CD8-positive, alpha-beta memory T cell (primary cell): ENCODE measurements at places on chromosomes 2 and 18. TPM values are rescaled to one million over a fixed set of nuclear protein-coding genes. Genes with fewer than 3 reads are reported as not detected.

SPP2 gene
- total RNA-seq, result not detected

KCNS3 gene
- total RNA-seq, result not detected

SLC9A4 gene
- total RNA-seq, result not detected

C2orf78 gene
- not detected for total RNA-seq

NT5DC4 gene
- total RNA-seq, result not detected

SLC5A7 gene
- total RNA-seq, result not detected

TUBA4B gene
- not detected for total RNA-seq

CNDP1 gene
- total RNA-seq, result not detected

STPG4 gene
- not detected for total RNA-seq

DNA sequence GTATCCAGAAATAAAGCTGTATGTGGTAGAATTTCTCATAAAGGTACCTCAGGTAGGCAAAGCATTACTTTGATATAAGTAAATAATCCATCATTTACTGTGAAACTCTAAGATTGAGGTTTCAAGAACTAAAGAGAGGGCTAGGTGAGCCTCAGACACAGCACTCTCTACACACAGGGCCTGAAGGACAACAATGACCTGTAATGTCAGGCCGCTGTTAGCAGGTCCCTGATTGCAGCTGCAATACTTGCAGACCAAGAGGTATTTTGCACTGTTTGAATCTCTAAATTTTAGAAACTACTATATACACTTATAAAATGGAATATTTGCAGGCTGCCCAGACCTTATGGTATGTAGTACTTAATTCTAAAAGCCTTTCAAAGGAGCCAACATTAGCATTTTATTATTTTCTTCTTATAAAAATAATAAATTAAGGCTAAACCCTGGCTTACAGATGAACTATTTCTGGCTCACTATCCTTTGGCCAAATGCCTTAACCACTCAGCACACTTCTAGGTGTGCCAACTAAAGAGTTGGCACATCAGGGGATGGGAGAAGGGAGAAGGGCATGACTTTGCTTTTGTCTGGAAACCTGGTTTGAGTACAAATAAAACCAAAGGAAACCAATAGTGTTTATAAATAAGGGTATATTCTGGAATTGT, 66.7 kb upstream of the SLC39A10 start:
- DNase-seq, result no peak

- no peak for DNase-seq
Measured at GRCh38 chr2:8572712-8573233, 109.1 kb upstream of the ID2 start.

DNA sequence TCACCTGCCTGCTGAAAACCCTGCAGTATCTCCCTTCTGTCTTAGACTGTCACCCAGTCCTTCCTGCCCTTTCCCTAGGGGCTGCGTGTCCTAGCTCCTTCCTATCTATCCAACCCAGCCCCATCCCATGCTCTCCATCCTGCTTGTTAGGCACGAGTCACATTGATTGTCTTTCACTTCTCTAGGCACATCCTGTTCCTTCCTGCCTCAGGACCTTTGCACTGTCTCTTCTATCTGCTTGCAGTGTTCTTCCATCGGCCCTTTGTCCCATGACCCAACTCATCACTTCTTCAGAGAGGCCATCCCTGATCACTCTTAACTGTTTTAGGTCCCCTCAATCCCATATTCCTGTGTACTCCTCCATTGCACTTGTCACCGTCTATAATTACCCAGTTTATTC, 50.4 kb downstream of the MERTK start:
- DNase-seq, result no peak

DNA sequence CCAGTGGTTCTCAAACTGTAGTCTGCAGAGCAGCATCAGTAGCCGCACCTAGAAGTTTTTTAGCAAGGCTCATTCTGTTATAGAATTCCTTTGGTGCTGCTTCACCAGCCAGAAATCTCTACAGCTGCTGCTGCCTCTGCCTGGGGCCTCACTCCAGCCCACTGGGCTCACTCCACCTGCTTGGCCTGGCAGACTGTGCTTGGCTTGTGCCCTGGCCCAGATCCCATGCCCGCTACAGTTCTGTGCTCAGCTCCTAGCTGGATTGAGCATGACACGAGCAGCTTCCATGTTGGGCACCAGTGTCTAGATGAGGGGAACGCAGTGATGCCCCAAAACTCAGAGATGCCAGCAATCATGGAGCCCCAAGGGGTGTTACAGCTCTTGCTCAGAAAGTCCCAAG, 22.6 kb downstream of the MAPK4 start:
- no peak for DNase-seq

GRCh38 chr2:108182489-108182888, 57.3 kb upstream of the SULT1C3 start:
- DNase-seq, result no peak

DNA sequence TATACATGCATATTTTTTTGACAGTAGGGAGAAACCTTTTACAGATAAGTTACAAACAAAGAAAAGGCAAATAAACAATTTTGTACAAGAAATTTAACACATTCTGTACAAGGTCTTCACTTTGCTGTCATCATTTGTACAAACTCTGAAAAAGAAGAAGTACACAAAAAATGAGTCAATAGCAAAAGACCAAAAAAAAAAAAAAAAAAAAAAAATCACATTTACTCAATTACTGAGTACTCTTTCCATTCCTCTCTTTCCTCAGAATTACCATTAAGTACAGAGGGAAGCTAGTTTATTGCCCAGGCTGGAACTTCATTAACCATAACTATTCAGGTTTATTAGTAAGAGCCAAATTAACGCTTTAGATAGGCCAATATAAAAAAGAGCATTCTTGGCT, 5.6 kb upstream of the STPG4 start:
- no peak for DNase-seq

DNA sequence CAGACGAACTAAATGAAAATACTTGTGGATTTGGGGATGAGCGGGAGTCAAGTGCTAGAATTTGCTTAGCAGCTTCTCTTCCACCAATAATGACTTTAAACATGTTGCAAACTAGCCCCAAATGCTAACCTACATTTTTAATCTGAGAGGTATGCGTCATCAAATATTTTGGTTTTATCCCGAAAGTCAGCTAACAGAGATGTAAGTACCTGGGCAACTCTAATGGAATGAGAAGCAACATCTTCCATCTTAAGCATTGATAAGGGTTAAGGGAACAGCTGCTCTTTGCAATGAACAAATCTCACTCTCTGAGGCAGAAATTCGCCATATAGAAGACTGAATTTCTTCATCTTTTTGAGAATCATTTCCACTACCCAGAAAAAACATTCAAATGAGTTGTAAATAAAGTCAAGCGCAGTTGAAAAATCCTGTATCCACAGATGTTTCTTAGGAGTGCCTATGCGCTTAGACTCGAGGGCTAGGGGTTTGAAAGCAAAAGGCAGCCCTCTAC, 926 bp upstream of the YPEL5 start:
- no peak for DNase-seq

DNA sequence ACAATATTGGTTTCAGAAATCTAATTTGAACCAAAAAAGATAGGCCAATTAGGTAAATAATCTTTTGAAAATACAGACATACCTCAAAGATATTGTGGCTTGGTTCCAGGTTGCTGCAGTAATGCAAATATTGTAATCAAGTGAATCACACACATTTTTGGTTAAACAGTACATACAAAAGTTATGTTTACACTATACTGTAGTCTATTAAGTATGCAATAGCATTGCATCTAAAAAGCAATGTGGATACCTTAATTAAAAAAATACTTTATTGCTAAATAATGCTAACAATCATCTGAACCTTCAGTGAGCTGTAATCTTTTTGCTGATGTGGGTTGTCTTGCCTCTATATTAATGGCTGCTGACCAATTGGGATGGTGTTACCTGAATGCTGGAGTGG, 67.3 kb downstream of the KYNU start:
- no peak for DNase-seq

DNA sequence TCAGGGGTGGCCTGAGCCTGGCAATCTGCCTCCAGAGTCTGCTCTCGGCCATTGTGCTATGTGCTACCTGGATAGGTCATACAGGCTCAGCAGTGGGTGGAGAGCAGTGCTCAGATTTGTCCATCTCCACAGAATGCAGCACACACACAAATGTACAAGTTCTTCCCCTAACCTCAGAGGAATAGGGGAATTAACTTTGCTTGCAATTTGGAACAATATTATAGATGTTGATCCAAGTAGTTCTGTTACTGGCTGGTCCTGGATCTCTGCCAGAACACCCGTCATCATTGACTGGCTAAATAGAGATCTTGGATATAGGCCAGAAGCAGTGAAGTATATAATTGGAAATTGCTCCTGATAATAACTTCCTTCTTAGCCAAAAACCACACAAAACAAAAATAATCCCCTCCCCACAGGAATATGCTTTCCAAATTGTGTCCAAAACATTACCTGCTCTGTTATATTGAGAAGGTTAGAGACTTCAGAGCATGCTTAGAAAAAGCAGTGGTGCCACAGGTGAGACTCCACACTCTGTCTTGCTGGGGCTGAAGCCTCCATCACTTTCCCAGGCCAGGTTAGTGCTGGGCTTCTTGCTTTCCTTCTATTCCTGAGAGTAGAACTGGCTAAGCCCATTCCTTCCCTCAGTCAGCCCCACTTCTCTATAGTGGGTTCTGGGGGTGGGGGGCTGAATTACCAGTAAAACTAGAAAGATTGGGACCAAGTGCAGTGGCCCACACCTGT, 38.8 kb downstream of the NCAPH start:
- no peak for DNase-seq

DNA sequence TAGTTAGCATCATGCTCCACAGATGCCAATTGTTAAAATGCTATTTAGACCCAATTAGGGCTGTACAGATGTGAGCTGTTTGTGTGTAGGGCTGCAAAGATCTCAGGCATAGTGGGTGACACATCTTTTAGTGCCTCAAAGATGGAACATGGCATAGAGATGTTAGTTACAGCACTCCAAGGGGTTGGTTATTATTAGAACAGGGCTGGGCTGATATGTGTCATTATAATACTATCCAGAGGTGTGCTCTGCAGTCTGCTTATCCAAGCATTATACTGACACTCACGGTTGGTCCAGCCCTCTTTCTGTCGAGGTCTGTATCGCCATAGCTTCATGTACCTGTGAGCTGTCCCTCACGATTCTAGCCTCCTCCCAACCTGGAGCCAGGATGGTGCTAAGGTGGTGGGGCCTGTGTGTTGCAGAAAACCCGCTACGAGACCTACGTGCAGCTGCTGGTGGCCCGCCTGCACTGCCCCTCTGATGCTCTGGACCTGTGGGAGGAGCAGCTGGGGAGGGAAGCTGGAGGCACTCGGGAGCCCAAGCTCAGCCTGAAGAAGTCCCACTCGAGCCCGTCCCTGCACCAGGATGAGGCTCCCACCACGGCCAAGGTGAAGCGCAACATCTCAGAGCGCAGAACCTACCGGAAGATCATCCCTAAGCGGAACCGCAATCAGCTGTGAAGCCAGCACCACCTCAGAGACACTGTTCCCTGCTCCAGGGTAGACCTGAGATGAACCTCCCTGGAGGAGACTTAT, 27.1 kb downstream of the PSD4 start:
- no peak for DNase-seq

DNA sequence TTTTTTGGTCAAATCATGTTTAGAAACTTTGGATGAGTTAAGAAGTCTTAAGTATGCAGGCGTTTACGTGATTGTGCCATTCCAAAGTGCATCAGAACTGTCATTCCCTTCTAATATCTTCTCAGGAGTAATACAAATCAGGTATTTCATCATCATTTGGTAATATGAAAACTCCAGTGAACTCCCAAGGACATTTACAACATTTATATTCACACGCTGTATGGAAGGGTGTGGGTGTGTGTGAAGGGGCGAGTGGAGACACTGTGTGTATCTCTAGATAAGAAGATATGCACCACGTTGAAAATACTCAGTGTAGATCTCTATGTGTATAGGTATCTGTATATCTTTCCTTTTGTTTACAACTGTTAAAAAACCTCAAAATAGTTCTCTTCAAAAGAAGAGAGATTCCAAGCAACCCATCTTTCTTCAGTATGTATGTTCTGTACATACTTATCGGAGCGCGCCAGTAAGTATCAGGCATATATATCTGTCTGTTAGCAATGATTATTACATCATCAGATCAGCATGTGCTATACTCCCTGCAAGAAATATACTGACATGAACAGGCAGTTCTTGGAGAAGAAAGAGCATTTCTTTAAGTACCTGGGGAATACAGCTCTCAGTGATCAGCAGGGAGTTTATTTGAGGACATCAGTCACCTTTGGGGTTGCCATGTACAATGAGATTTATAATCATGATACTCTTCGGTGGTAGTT, 29.3 kb downstream of the COX7A2L start:
- DNase-seq, result no peak

DNA sequence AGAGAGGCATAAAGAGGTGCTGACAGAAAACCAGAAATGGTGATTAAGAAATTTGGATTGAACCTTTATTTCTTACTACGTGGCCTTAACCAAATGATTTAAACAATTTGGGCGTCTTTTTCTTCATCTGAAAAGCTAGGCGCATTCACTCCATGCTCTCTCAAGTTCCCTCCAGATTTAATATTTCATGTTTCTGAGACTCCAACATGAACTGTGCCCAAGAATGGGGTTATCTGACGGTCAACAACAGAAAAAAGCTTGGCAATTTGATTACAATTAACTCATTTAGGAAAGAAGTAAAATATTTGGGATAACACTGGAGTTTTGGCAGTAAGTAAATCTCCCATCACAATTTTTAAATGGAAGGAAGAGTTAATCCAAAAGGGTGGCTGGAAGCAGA, 345.4 kb downstream of the ARHGAP15 start:
- DNase-seq, result no peak

GRCh38 chr18:26875040-26875654, 9.6 kb upstream of the AQP4 start:
- DNase-seq, result no peak
